ENCODE measurements at places on chromosomes 1 and 21. TPM values are rescaled to one million over a fixed set of nuclear protein-coding genes. Genes with fewer than 3 reads are reported as not detected.

DNA sequence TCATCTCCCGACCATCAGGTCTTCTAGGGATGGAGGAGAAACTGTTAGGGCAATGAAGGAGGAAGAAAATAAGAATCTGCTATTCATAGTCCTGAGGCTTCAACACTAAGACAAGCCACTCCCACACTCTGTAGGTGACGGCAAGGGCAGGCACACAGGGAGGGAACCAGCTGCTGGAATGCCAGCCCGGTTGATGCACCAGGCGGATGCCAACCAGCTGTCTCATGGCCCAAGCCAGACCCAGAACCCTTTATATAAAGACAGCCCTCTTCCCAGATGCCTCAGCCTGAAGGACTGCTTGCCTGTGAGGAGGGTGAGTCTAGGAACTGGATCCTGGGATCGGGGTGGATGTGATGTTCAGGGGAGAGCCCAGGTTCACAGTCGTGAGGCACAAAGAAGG is at the start of gene KPRP:
TSS of gene KPRP (plus strand) at position 279 of the 400 bp plus-strand sequence. CDS start 1,564 bp downstream, outside the sequence.
- no peak within 1 kb of the TSS for H3K4me3 ChIP-seq
- H3K27ac ChIP-seq = no peak within 1 kb of the TSS
- no peaks in the 10 kb centered on the region for H3K36me3 ChIP-seq
- no peaks in the 10 kb centered on the region for H3K4me1 ChIP-seq
- peaks cover 2% of the 10 kb centered on the region for H3K27me3 ChIP-seq

- H3K36me3 ChIP-seq = no peaks in the 10 kb centered on the region
- no peak overlapping the region for H3K4me3 ChIP-seq
- peaks cover 52% of the 10 kb centered on the region for H3K27me3 ChIP-seq
Measured at GRCh38 chr1:214188835-214189234, 92.1 kb upstream of the SMYD2 start.

- no peak for DNase-seq
- no peaks in the 10 kb centered on the region for H3K36me3 ChIP-seq
- peaks cover 4% of the 10 kb centered on the region for H3K4me1 ChIP-seq
- H3K27me3 ChIP-seq = no peaks in the 10 kb centered on the region
Measured at GRCh38 chr1:61865646-61866220, 123.5 kb downstream of the PATJ start.

- H3K4me1 ChIP-seq = no peaks in the 10 kb centered on the region
- H3K4me3 ChIP-seq = no peak overlapping the region
- H3K36me3 ChIP-seq = no peaks in the 10 kb centered on the region
- DNase-seq = no peak
- H3K27ac ChIP-seq = no peak overlapping the region
Measured at GRCh38 chr1:93963585-93963984, 54.4 kb upstream of the GCLM start.

GRCh38 chr21:39481886-39482285 is 30.1 kb downstream of the SH3BGR start:
- DNase-seq = no peak
- no peaks in the 10 kb centered on the region for H3K4me1 ChIP-seq
- no peak overlapping the region for H3K27ac ChIP-seq
- no peaks in the 10 kb centered on the region for H3K36me3 ChIP-seq
- H3K27me3 ChIP-seq = no peaks in the 10 kb centered on the region

- no peaks in the 10 kb centered on the region for H3K27me3 ChIP-seq
- DNase-seq = peak; percentile 96
- peak overlapping the region; percentile 90 for H3K27ac ChIP-seq
- H3K4me3 ChIP-seq = peak overlapping the region; percentile 72
Measured at GRCh38 chr1:206579747-206580437, 32.4 kb downstream of the EIF2D start.

- no peak overlapping the region for H3K4me3 ChIP-seq
- H3K36me3 ChIP-seq = no peaks in the 10 kb centered on the region
- DNase-seq = no peak
- H3K27ac ChIP-seq = no peak overlapping the region
- no peaks in the 10 kb centered on the region for H3K27me3 ChIP-seq
Measured at GRCh38 chr1:106406114-106406513, 650.4 kb upstream of the PRMT6 start.

GRCh38 chr1:151840421-151840820 is 801 bp upstream of the C2CD4D start:
- DNase-seq = no peak
- peak overlapping the region; percentile 89 for H3K4me3 ChIP-seq
- H3K36me3 ChIP-seq = peaks cover 31% of the 10 kb centered on the region
- peaks cover 61% of the 10 kb centered on the region for H3K4me1 ChIP-seq
- H3K27ac ChIP-seq = peak overlapping the region; percentile 89

- no peaks in the 10 kb centered on the region for H3K36me3 ChIP-seq
- peaks cover 18% of the 10 kb centered on the region for H3K4me1 ChIP-seq
- no peak overlapping the region for H3K4me3 ChIP-seq
- no peak overlapping the region for H3K27ac ChIP-seq
- peaks cover 45% of the 10 kb centered on the region for H3K27me3 ChIP-seq
- DNase-seq = peak; percentile 59
Measured at GRCh38 chr1:207084701-207085180, 3.9 kb upstream of the C4BPB start.

- no peak overlapping the region for H3K4me3 ChIP-seq
- H3K27me3 ChIP-seq = no peaks in the 10 kb centered on the region
- no peak for DNase-seq
- peak overlapping the region; percentile 84 for H3K27ac ChIP-seq
- peaks cover 53% of the 10 kb centered on the region for H3K36me3 ChIP-seq
- peaks cover 58% of the 10 kb centered on the region for H3K4me1 ChIP-seq
Measured at GRCh38 chr1:156226116-156226538, 13.3 kb downstream of the PMF1 start.

DNA sequence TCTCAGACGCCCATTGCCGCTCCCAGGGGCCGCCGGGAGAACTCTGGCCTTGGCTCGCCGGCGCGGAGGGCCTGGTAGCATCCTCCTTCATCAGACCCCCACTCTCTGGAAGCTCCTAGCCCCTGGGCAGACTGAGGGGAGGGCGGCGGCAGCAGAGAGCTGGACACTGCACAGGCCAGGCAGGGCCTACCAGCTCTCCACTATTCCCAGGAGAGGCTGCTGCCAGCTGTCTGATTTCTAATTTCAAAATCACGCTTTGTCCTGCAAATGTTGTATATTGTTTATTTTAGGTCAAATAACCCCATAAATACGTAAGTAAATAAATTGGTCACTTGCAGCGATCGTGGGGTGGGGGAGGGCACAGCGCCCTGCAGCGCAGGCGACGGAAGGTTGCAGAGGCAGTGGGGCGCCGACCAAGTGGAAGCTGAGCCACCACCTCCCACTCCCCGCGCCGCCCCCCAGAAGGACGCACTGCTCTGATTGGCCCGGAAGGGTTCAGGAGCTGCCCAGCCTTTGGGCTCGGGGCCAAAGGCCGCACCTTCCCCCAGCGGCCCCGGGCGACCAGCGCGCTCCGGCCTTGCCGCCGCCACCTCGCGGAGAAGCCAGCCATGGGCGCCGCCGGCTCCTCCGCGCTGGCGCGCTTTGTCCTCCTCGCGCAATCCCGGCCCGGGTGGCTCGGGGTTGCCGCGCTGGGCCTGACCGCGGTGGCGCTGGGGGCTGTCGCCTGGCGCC is at the start of gene MTARC1:
TSS of gene MTARC1 (plus strand) at position 577 of the 732 bp plus-strand sequence. CDS start at position 609, 32 bp downstream.
- DNase-seq = no peak
- no peak within 1 kb of the TSS for H3K4me3 ChIP-seq
- no peaks in the 10 kb centered on the region for H3K36me3 ChIP-seq
- no peak within 1 kb of the TSS for H3K27ac ChIP-seq
- peaks cover 67% of the 10 kb centered on the region for H3K27me3 ChIP-seq

- H3K27me3 ChIP-seq = peaks cover 5% of the 10 kb centered on the region
- H3K4me3 ChIP-seq = no peak overlapping the region
- no peak for DNase-seq
- no peak overlapping the region for H3K27ac ChIP-seq
- no peaks in the 10 kb centered on the region for H3K4me1 ChIP-seq
Measured at GRCh38 chr1:112196008-112196588, 199.9 kb upstream of the CTTNBP2NL start.

- peaks cover 20% of the 10 kb centered on the region for H3K4me1 ChIP-seq
- H3K27ac ChIP-seq = no peak overlapping the region
- H3K27me3 ChIP-seq = no peaks in the 10 kb centered on the region
Measured at GRCh38 chr1:235893840-235894239, 27.1 kb upstream of the LYST start.

GRCh38 chr1:29258189-29258975 is 22.1 kb downstream of the PTPRU start:
- no peak overlapping the region for H3K4me3 ChIP-seq
- no peak for DNase-seq
- no peaks in the 10 kb centered on the region for H3K36me3 ChIP-seq

GRCh38 chr1:82848043-82848442 is 1047.3 kb downstream of the ADGRL2 start:
- no peak overlapping the region for H3K4me3 ChIP-seq
- H3K4me1 ChIP-seq = no peaks in the 10 kb centered on the region
- no peak for DNase-seq
- no peaks in the 10 kb centered on the region for H3K27me3 ChIP-seq
- H3K36me3 ChIP-seq = no peaks in the 10 kb centered on the region

DNA sequence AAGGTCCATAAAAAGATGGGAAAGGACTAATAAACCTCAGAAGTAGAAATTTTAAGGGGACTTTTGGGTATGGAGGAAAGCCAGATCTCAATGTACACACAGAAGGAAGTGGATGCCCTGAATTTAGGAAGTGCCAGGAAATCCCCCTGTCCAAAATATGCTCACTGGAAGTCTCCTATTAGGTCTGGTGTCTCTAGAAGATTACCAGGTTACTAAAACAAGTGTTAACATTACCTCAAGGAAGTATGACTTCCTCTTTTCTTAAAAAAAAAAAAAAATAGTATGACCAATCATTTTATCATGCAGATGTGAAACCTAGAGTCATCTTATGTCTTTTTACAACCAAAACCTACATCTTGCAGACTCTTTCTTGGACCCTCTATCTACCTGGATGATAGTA is 30.7 kb downstream of the CD58 start:
- peaks cover 89% of the 10 kb centered on the region for H3K36me3 ChIP-seq
- no peaks in the 10 kb centered on the region for H3K27me3 ChIP-seq
- H3K4me3 ChIP-seq = peak overlapping the region; percentile 26
- peaks cover 70% of the 10 kb centered on the region for H3K4me1 ChIP-seq
- DNase-seq = no peak

Gene CELA2B
- total RNA-seq = not detected

Gene OR2T2
- not detected for total RNA-seq

Gene PCSK9
- 0.18 TPM for total RNA-seq

Gene FNDC5
- not detected for total RNA-seq

Gene BLACAT1
- total RNA-seq = 0.65 TPM

Gene NPL
- total RNA-seq = 5.0 TPM

Gene KIAA0040
- 80.2 TPM for total RNA-seq

Gene CBR3
- total RNA-seq = 27.3 TPM

Gene NBPF6
- total RNA-seq = not detected

Gene ACTA1
- not detected for total RNA-seq

Gene TEDDM1
- not detected for total RNA-seq

Gene OR2T11
- not detected for total RNA-seq
